ENCODE measurements at places on chromosomes 16 and 17. TPM values are rescaled to one million over a fixed set of nuclear protein-coding genes. Genes with fewer than 3 reads are reported as not detected.

KCNAB3 gene
- 0.33 TPM for total RNA-seq

RAB34 gene
- 174 TPM for total RNA-seq

MEAK7 gene
- total RNA-seq, result 17.3 TPM

GRCh38 chr17:73628642-73629552 is 15.3 kb downstream of the SDK2 start:
- no peak overlapping the region for H3K27ac ChIP-seq
- H3K27me3 ChIP-seq, result no peaks in the 10 kb centered on the region
- no peak overlapping the region for H3K4me3 ChIP-seq
- no peak for DNase-seq

GRCh38 chr16:87367529-87367928 is 16.0 kb downstream of the FBXO31 start:
- H3K27me3 ChIP-seq, result no peaks in the 10 kb centered on the region
- H3K4me1 ChIP-seq, result peaks cover 7% of the 10 kb centered on the region
- no peaks in the 10 kb centered on the region for H3K36me3 ChIP-seq
- DNase-seq, result no peak
- no peak overlapping the region for H3K4me3 ChIP-seq

DNA sequence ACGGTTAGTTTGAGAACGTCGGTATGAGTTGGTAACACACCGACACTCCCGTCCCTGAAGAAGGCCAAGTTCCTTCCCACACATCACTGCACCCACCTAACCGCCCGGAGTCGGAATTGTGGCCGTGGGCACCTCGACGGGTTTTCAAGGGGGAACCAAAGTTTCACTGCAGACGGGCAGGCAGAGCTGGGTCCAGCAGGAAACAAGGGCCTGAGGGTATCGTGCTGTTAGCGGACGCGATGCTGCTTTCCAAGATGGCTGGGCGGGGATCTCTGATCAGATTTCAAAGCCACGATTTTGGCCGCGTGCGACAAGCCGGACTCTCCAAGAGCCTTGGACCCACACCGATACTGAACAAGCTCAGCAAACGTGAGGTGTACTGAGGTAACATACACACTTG is 82.3 kb upstream of the DOC2B start:
- no peak for DNase-seq
- no peaks in the 10 kb centered on the region for H3K36me3 ChIP-seq
- H3K27ac ChIP-seq, result no peak overlapping the region
- H3K27me3 ChIP-seq, result peaks cover 6% of the 10 kb centered on the region

DNA sequence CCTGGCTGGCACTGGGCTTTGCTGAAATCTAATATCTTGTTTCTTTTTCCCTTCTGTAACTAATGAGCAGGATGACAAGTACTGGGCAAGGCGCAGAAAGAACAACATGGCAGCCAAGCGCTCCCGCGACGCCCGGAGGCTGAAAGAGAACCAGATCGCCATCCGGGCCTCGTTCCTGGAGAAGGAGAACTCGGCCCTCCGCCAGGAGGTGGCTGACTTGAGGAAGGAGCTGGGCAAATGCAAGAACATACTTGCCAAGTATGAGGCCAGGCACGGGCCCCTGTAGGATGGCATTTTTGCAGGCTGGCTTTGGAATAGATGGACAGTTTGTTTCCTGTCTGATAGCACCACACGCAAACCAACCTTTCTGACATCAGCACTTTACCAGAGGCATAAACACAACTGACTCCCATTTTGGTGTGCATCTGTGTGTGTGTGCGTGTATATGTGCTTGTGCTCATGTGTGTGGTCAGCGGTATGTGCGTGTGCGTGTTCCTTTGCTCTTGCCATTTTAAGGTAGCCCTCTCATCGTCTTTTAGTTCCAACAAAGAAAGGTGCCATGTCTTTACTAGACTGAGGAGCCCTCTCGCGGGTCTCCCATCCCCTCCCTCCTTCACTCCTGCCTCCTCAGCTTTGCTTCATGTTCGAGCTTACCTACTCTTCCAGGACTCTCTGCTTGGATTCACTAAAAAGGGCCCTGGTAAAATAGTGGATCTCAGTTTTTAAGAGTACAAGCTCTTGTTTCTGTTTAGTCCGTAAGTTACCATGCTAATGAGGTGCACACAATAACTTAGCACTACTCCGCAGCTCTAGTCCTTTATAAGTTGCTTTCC is 56.0 kb downstream of the HLF start:
- H3K27ac ChIP-seq, result no peak overlapping the region
- no peaks in the 10 kb centered on the region for H3K36me3 ChIP-seq
- no peaks in the 10 kb centered on the region for H3K27me3 ChIP-seq
- DNase-seq, result no peak

- no peak overlapping the region for H3K27ac ChIP-seq
- H3K4me3 ChIP-seq, result no peak overlapping the region
- H3K27me3 ChIP-seq, result no peaks in the 10 kb centered on the region
- no peaks in the 10 kb centered on the region for H3K36me3 ChIP-seq
- H3K4me1 ChIP-seq, result no peaks in the 10 kb centered on the region
Observed at GRCh38 chr17:13631529-13631928, 29.8 kb upstream of the HS3ST3A1 start.

- H3K4me1 ChIP-seq, result no peaks in the 10 kb centered on the region
- H3K27ac ChIP-seq, result no peak overlapping the region
Observed at GRCh38 chr17:10050597-10051101, 145.6 kb upstream of the RCVRN start.

- no peaks in the 10 kb centered on the region for H3K27me3 ChIP-seq
- H3K4me3 ChIP-seq, result no peak overlapping the region
- H3K27ac ChIP-seq, result no peak overlapping the region
- peaks cover 27% of the 10 kb centered on the region for H3K36me3 ChIP-seq
Observed at GRCh38 chr17:78993241-78993956, 13.7 kb upstream of the LGALS3BP start.

GRCh38 chr17:74271281-74271680 is 2.8 kb upstream of the DNAI2 start:
- no peaks in the 10 kb centered on the region for H3K36me3 ChIP-seq
- H3K27ac ChIP-seq, result no peak overlapping the region
- H3K4me3 ChIP-seq, result no peak overlapping the region
- H3K27me3 ChIP-seq, result no peaks in the 10 kb centered on the region
- no peak for DNase-seq
- H3K4me1 ChIP-seq, result no peaks in the 10 kb centered on the region

GRCh38 chr17:65182233-65182632 is 45.1 kb downstream of the RGS9 start:
- no peak overlapping the region for H3K4me3 ChIP-seq
- DNase-seq, result no peak
- no peak overlapping the region for H3K27ac ChIP-seq
- no peaks in the 10 kb centered on the region for H3K27me3 ChIP-seq
- H3K4me1 ChIP-seq, result no peaks in the 10 kb centered on the region

Measured in fibroblast of lung (primary cell).